EL (cell line): ENCODE measurements at places on chromosomes 11 and 22.
A peak's percentile ranks its signal among the peaks of the same experiment; 100 is the strongest.

DNA sequence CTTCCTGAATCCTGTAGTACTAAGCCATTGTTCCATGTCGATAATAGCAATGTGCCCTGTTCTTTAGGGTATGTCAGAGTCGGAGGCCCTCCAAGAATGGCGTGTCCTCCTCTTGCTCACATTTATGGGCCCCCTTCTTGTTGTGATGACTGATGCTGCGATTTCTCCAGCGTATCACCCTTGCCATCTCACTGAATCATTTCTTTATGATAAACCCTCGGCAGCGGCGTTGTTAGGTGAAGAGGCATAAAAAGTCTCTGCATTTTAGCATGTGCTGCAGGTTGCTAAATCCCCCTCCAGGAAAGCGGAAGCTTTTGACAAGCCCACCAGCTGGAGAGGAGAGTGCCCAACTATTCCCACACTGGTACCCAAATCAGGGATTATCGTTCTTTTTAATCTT lies 1045.3 kb downstream of the BRD1 start:
- DNase-seq: no peak

GRCh38 chr22:38112381-38112780 lies 1.9 kb upstream of the BAIAP2L2 start:
- no peak for DNase-seq

DNA sequence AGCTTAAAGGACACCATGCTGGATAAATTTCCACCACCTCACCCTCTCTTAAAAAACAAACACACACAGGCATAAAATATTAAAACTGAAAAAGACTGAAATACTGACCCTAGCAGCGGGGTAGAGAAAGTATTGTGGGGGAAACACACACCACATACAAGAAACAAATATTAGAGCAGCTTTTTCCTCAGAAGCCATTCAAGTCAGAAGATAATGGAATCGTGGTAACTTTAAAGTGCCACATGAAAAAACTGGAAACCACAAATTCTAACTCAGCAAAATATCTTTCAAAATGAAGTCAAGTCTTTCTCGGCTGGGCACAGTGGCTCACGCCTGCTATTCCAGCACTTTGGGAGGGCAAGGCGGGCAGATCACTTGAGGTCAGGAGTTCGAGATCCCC lies 223.2 kb downstream of the DYNC2H1 start:
- no peak for DNase-seq

GRCh38 chr11:129061492-129062230 lies 119.0 kb upstream of the TP53AIP1 start:
- DNase-seq: peak; percentile 85

DNA sequence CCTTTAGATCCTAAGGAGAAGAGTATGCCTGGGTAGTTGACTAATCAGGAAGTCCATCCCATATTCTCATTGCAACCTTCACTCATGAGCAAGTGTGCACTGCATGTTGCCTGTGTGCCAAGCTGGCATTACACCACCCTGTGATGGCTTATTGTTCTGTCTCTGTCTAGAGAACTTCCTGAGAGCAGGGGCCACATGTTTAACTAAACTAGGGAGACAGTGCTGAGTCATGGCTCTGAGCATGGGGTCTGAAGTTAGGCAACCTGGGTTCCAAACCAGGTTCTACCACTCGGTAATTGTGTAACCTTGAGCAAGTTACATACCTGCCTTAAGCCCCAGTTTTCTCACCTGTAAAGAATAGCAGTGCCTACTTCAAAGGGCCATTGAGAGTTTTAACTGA lies 39.6 kb downstream of the CSNK2A3 start:
- DNase-seq: no peak

DNA sequence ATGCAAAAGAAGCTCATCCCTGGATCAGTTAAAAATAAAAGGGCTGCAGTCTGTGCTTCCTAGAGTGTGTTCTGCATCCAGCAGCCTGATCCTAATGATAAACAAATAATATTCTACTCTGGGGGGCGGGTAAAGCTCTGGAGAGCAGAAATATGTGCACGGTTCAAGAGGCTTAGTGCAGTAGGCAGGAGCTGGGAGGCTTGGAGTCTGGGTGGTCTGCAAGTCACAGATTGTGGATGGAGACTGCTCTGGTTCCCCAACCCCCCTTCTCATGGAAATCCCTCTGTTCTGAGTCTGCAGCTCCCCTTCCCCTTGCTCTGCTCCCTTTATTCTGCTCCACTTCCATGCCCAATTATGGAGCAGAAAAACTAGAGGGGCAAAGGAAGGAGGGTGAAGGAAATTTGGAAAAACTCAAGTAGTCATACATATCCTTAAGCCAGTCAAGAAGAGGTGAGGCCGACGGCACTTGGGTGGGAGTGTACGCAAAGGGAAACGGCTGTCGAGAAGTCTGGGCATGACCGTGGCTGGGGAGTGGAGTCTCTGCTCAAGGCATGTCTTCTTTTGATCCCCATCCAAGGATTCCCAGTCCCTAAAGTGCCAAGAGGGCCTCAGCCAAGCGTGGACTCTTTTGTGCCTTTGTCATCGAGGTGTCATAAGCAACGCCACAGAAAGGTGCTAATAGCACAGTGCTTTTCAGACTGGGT lies 16.3 kb upstream of the CLMP start:
- DNase-seq: no peak

- DNase-seq: peak; percentile 90
Measured at GRCh38 chr22:24486501-24486921, 8.6 kb upstream of the UPB1 start.

GRCh38 chr11:45085646-45086501 lies 60.6 kb upstream of the PRDM11 start:
- no peak for DNase-seq

DNA sequence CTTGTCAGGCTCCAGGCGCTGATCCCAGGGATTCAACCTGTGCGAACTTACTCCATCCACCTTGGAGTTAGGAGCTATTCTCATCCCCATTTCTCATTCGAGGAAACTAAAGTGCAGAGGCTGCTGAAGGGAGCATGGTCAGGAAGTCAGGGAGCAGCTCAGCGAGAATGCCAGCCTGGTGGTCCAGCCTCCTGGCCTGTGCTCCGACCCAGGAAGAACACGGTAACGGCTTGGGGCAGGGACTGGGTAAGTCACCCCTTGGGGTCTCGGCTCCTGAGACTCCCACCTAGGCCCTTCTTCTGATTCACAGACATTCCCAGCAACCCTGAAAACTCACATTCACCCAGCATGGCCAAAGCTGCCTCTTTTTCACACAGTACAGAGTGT lies 132.8 kb downstream of the CRYBB2 start:
- DNase-seq: no peak

DNA sequence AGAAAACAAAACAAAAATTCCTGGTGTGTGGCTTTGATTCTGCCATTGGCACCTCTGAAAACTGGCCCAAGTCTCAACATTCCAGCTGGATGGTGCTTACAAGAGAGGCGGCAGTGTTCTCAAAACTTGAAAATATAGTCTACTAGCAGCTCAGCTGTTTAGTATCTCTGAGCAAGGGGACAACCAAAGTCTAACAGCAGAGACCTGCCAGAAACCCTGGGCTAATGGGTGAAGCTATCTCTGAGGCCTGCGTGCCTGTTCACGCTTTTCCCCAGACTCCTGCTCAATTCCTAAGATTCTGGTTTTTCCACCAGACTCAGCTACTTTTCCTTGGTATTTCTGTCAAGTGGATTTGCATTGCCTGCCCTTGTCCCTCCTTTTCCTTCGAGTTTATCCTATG lies 17.9 kb downstream of the TMEM218 start:
- no peak for DNase-seq

DNA sequence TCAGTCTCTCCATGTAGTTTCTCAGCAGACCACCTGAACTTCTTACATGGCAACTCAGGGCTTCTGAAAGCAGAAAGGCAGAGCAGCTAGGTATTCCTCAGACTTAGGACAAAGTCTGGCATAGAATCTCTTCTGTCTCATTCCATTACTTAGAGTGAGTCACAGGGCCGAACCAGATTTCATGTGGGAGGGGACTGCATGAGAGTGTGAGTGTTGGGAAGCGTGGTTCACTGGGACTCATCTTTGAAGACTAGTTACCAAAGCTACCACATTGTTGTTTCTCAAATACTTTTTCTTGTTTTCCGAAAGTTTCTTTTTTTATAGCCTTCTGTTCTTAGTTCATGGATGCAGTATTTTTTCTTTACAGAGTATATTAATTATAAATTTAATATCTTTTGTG lies 36.1 kb upstream of the SCN3B start:
- peak; percentile 31 for DNase-seq

DNA sequence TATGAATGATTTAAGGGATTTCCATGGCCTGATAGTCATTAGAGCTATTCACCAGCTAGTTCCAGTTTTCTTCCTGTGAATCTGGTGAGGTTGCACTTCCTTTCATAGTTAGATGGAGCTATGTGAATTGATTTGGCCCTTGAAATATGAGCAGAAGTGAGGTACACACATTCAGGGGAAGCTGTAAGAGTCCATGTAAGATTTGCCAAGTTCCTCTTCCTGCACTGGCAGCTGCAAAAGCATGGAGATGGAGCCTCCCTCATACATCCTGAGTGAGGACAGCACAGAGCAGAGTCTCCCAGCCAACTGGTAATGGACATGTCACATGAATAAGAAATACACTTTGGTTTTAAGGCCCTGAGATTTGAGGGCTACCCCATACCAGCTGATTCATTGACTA lies 111.7 kb downstream of the CD44 start:
- DNase-seq: no peak

- DNase-seq: no peak
Measured at GRCh38 chr11:61745781-61746441, 6.5 kb upstream of the MYRF start.

DNA sequence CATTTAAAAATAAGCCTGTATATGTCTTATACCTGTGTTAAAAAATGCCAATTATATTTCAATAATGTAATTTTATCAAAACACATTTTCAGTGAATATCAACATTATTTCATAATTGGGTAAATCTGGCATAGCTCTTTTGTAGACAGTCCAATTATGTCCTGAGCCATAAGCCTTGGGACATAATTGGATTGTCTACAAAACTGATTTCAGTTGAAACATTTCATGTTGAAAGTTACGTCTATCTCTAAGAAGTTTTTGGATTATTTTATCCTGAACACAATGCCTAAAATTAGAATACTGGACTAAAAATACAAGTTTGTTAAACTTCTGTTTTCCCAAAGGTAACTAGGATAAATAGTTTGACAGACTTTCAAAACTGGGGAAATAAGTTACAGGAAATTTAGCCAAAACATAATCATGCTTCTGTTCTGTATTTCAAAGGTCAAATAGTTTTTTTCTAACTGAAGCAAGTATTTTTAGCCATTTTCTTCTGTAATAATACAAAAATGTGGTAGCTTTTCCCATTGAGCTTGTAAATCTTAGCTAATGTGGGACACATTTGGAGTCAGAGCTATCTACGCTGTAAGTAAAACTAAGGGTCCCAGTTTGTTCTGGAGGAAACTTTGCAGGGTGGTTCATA lies 100.7 kb upstream of the BIRC3 start:
- no peak for DNase-seq

DNA sequence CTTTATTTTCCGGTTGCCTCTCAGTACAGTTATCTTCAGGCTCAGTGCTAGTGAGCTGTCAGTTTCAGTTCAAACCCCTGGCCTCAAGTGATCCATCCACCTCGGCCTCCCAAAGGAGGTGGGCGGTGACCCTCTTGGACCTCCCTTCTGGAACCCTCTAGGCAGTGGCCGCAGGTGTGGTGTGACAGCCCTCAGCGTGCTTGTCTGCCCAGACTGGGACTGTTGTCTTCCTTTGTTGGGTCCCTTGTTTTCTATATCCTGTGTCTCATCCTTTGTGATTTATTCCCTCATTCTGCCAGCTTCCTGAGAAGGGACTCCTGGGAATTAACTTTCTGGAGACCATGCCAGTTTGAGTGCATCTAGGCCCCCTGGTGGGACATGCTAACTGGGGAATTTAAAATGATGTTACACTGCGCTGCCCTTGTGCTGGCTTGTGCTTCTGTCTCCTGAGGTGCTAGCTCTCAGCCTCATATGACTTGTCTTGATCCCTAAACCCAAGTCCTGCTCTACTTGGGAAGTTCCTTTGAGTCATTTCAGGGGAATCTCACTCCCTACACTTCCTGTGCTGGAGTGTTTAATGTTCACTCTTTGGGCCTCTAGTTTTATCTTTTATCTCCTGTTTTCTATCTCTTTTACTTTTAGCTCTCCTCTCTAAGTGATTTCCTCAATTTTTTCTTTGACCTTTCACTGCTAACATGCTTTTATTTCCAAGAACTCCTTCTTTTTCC lies 19.4 kb downstream of the MED15 start:
- peak; percentile 94 for DNase-seq

- no peak for DNase-seq
Measured at GRCh38 chr11:17714870-17715269, 4.5 kb upstream of the MYOD1 start.

DNA sequence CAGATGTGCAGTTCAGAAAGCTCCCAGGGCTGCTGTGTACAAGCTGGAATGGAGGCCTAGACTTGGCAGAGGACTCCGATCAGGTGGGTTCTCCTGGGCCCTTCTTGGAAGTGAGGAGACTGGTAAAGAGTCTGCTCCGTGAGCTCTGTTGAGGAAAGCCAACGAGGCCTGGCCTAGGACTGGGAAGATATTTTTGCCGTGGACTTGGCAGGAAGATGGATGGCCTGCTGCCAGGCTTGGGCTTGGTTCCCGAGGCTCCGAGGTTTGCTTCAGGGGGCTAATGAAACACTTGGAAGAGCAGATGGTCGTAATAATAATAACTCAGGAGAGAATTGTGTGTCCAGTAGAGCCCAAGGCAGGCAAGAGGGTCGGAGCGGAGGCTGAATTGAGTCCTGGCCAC lies 3.9 kb downstream of the GALR3 start:
- no peak for DNase-seq

GRCh38 chr11:27807596-27807995 lies 107.3 kb upstream of the BDNF start:
- DNase-seq: peak; percentile 72

GRCh38 chr11:44010789-44011251 lies 37.0 kb upstream of the ACCSL start:
- no peak for DNase-seq

DNA sequence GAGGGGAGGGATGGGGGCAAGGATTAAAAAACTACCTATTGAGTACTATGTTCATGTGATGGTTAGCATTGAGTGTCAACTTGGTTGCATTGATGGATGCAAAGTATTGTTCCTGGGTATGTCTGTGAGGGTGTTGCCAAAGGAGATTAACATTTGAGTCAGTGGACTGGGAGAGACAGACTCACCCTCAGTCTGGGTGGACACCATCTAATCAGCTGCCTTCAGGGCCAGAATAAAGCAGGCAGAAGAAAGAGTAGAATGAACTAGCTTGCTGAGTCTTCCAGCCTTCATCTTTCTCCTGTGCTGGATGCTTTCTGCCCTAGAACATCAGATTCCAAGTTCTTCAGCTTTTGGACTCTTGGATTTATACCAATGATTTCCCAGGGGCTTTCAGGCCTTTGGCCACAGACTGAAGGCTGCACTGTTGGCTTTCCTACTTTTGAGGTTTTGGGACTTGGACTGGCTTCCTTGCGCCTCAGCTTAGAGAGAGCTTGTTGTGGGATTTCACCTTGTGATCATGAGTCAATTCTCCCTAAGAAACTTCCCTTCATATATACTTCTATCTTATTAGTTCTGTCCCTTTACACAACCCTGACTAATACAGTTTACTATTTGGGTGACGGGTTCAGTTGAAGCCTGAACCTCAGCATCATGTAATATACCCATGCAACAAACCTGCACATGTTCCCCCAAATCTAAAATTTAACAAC lies 70.2 kb downstream of the MTNR1B start:
- DNase-seq: no peak
